Kidney tubule cell (primary cell): ENCODE measurements at places on chromosomes 7 and 10.
A peak's percentile ranks its signal among the peaks of the same experiment; 100 is the strongest.

- DNase-seq = no peak
These were observed 129.7 kb upstream of the SEC61G start for GRCh38 chr7:54888734-54889082.

DNA sequence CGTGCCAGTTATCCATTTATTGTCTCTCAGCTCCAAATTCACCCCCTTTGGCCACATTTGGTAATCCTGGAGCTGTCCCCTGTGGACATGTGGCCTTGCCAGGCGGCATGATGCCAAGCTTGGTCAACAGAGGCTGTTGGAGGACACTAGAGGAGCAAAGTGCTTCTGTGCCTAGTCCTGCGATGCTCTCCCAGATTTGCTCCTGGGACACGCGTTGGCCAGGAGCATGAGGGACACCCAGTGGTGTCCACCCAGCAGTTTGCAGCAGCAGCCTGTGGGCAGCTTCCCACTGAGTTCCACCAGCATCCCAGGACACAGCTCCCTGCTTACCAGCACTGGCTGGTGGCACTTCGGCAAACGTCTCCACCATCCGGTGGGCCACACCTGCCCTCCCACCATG is 55.5 kb upstream of the STEAP1B start:
- DNase-seq = no peak

DNA sequence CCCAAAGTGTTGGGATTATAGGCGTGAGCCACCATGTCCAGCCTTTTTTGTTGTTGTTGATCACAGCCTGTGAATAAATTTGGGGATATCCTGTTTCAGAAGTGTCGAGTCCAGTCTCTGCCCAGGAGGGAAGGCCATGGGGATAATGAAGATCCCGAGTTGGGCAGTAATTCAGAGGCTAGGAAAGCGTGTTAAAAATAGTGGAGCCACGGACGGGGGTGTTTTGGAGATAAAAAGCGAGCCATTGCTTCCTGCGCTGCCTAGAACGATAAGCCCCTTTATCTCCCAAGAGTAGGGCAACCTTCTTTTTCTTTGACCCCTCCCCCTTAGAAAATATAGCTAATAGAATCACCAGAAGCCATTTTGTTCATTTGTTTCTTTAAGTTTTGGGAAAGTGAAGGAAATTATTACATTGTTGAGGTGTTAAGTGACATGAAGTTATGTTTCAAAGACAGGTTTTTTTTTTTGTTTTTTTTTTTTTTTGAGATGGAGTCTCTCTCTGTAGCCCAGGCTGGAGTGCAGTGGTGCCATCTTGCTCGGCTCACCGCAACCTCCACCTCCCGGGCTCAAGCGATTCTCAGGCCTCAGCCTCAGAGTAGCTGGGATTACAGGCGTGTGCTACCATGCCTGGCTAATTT is 43.3 kb downstream of the IL15RA start:
- no peak for DNase-seq

GRCh38 chr7:3482147-3482921 is 181.3 kb downstream of the SDK1 start:
- peak; percentile 53 for DNase-seq

DNA sequence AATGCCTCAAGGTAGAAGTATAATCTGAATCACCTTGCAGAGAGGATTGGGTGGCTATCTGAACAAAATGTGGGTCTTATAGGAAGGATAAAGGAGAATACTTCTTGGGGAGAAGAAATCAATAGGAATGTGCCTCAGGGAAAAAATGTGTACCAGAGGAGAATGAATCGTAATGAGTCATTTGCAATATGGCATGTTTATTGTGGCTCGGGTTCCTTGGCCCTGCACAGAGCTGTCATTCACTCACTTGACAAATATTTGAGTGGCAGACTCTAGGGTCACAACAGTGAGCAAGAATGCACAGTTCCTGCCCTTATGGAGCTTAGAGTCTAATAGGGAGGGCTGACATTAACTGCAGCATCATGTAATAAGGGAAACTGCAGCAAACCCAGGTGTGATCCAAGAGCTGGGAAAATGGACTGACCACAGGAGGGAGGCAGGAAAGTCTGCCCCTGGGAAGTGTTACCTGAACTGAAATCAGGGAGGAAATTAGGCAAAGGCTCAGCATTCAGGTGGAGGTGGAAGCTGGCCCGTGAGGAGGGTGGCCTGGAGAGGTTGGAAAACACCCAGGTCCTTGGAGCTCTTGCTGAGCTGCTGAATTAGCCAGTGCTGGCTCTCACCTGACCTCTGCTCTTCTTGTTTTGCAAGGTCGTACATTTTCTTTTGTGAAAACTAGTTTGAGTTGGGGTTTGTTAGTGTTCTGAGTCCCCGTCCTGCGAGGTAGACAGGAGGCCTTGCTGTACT is 203.9 kb downstream of the FRMD4A start:
- DNase-seq = peak; percentile 72

- DNase-seq = peak; percentile 62
These were observed 33.4 kb upstream of the ABLIM1 start for GRCh38 chr10:114691442-114691941.

DNA sequence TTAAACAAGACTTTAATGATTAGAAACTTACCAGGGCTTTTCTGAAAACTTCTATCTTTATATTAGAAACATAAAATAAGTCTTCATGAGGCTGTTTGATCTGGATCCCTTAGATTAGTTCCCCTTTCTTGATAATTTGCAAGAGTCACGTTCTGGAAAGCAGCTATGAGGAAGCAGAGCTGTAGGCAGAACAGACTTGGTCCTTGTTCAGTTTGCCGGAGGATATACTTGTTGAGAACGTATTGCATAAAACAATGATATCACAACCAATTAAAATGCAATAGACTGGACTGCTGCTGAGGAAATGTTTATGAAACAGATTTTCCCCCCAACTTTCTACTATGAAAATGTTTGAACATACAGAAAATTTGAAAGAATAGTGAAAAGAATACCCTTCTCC is 2.8 kb downstream of the SAMD9L start:
- DNase-seq = no peak

DNA sequence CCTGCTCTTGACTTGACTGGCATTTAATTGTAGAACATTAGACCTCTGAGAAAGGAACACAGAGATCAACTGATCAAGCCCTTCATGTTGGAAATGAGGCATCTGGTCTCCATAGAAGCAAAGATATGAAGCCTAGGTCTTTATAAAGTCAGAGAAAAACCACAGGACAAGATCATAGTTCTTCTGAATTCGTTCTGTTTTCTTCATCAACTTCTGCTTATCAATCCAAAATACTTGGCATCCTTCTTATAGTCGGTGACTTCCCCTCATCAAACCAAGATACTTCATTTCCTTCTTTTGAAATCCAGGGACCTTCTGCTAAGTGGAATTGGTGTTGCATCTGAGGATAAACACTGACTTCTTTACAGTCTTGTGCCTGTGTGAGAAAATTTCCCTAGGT is 77.1 kb upstream of the PRKCQ start:
- DNase-seq = no peak

DNA sequence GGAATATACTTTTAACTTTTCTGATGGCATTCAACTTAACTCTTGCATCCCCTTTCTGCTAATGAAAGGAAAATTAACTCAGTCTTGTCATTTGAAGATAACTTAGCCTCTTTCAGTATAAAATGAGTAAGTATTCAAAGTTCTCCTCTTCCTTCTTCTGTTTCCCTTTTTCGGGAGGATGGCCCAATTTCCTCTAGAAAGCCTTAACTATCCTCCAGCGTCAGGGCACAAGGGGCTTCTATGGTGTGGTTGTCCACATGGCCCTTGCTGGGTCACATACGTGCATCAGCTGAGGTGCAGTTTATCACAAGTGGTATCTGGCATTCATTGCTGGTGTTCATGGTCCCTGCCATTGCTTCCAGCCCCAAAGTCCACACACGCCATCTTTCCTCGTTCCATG is 17.8 kb upstream of the GSAP start:
- DNase-seq = no peak

GRCh38 chr10:105592468-105592867 is 951.4 kb downstream of the SORCS3 start:
- DNase-seq = no peak

DNA sequence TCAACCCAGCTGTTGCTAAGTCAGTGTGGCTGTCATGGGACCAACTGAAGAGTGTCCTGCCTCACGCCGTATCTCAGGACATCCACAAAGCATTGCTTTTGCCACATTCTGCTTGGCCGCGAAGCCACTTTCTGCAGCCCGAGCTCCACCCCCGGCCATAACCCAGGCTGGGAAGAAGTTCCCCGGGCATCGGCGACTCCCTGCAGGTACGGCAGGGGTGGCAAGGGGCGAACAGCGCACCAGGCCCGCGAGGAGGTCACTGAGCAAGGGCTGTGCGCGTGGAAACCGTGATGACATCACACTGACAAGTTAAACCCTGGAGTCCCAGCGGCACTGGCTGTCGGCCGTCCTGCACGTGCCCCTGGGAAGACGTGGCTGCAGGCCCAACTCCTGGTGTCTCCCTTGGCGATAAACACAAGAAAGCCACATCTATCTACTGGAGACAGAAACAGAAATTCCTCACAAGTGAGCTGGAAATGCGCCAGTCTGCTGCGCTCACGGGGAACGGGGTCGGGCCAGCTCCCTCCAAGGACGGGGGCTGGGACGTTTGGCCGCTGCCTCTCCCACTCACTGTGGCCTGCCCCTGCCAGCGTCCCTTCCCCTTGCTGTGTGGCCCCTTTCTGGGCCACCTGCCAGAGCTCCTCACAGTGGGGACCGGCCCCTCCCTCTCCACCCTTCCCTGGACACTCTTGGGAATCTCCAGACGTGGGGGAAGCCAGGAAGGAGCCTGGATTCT is 326.3 kb downstream of the DNAJB6 start:
- DNase-seq = no peak

DNA sequence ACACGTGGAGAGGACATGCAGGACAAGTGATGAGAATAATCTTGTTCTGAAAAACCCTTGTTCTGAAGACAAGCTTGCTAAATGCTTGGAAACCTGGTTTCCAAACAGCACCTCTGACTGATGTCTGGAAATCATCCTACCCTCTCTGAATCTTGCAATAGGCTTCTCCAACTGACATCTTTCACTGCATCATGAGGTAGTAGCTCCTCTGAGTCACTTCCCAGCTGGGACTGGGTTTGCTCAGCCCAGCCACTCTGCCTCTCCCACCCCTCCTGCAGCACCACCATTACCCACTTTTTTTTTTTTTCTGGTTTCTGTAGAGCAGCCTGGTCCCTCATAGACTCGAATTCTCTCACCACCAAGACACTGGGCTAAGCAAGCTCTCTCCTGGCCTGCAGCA is 919.8 kb downstream of the GRID1 start:
- no peak for DNase-seq

DNA sequence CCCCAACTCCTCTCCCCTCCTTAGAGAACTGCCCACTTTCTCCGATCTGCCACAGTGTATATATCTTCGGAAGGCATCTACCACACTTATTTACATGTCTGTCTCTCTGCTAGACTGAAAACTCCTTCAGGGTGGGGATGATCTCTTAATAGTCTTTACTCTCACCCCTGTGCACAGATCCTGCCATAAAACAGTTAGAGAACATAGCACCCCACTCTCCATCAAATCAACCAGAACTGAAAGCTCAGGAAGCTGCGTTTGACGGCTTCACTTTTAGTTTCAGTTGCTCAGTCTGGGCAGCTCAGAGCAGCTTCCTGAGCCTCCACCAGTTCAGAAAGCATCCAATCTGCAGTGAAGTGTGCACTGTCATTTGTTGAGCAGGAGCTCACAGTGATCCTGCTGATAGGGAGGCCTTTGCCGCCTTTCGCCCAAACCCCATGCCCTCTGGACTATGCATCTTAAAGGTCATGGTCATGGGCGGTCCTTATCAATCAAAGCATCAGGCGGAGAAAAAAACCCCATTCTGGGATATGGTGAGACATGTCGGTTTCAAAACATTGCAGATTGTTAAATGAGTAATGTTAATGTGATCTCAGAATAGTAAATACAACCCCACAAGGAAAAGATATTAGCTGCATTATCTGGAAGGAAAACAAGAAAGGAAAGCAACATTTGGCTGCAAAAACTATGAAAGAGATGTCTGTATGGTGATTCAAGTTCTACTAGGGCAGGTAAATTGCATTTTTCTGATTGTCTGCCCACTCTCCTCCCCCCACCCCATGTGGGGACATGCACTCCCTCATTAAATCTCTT is 167.1 kb upstream of the ADO start:
- peak; percentile 13 for DNase-seq

DNA sequence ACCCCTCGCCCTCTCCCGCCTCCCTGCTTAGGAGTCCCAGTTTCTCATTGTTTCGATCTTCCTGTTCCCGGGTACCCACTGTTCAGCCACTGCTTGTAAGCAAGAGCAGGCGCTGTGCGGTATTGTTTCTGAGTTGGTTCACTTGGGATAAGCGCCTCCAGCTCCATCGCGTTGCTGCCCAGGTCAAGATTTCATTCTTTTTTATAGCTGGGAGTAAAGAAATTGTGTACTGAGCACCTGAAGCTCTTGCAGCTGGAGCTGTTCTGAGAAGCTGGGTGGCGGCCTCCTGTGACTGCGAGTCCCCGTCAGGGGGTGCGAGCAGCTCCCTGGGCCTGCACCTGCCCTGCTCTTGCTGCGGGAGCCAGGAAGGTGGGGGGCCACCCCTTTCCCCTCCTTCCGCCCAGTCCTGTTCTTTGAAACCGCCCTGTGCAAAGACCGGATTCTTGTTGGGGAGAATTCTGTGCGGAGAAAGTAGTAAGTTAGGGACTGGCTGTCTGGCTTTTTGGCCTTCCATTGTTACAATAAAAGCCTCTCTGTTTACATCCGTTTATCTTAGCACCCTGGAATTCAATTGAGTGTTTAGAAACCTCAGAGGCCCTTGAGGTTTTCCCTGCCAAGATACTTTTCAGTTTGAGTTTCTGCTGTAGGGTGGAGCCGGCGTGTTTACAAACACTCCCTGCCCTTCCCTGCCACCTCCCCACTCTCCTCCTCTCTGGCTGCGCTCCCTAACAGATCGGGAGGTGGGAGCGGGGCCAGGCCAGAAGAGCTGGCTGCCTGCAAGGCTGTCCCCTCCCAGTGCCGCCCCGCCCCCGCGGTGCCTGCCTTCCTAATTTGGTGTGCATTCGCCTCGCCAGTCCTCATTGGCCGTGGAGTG is 30.8 kb upstream of the AP5Z1 start:
- peak; percentile 99 for DNase-seq

GRCh38 chr10:127880557-127880956 is 12.2 kb downstream of the CLRN3 start:
- no peak for DNase-seq

GRCh38 chr10:23190872-23191763 is 994 bp upstream of the PTF1A start:
- no peak for DNase-seq

GRCh38 chr10:72011976-72012512 is 47.8 kb downstream of the CHST3 start:
- no peak for DNase-seq

- no peak for DNase-seq
These were observed 81.0 kb downstream of the MYL10 start for GRCh38 chr7:101547916-101548661.
